ENCODE measurements at places on chromosomes 5 and 9.

DNA sequence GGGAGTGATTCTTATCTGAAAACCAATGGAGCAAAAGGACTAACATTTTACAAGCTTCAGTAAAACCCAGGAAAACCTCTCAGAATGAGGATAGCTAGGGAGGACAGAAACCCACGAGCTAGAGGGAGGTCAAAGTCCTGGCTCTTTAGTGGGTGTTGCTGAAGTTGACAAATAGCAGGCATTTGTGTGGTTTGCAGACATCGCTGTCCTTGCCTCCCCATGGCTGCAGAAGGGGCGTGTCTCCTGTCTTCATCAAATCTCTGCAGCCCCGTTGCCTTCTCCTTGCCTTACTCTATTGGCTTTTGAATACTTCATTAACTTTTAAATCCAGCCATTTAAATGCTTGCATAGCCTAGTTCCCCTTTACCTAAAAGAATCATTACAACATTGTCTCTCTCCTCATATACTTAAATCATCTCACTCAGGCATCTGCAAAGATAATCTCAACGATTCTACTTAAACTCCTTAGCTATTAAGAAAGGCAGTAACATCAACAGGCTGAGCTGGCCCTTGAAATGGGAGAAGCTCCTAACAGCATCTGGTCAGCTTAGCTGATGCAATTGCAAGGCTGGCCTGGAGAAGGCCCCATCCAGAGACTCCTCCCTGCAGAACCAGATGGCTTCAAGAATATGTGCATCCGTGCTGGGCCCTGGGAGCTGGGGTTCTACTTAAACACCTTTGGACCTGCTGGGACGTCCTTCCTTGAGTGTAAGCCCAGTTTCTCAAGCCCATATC lies 152.8 kb upstream of the TAS2R1 start:
- DNase-seq = no peak

DNA sequence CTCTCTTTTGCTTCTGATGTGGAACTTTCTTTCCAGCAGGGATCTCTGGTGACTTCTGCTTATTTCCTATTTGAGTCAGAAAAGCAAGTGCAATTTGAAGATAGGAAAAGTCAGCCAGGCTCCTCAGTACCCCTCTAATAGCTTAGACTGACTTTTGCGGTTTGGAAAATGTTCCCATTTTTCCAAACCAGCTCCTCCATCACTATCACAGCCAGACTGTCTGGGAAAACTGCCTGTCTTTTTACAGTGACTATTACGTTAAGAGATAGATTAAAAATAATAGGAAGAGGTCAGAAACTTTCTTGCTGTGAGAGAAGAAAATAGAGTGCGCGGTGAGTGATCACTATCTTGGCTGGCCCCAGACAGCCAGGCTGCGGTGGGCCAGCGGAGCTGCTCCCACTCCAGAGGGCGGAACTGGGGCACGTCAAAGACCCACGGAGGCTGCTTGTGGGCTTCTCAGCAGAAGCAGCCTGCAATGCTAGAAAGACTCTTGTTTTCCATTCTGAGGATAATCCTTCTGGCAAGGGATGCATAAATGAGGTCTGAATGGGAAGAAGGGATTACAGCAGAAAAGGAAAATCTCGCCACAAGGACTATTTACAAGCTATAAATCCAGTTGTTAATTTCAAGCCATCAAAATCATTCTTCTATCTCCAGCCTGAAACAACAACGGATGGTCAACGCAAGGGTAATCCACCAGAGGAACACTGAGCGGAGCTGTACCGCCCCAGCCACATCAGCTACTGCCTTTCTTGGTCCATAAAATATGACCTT lies 151.0 kb upstream of the MSX2 start:
- DNase-seq = no peak

GRCh38 chr9:4984171-4984620 lies 876 bp upstream of the JAK2 start:
- DNase-seq = no peak

- no peak for DNase-seq
These were observed 15.0 kb downstream of the ARRDC3 start for GRCh38 chr5:91367908-91368648.

DNA sequence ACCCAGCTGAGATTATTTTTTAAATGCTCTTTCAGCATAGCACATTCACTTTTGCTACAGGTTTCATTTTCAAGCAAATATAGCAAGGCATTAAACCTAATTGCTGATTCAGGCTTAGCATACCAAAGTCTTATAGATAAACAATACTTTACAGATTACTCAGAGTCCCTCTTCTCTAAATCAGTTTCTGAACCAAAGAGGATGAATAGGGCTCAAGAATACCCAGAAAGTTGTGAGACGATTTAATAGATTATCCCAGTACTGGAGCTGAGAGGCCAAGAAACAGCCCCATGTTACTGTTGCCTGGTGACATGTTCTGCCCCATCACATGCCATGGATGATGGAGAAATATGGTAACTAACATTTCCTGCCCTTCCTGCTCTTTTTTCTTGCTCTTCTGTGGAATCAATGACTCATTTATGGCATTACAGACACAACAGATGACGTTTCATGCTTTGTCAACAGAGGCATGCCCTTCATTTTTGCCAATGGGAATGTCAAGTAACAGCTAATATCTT lies 18.1 kb upstream of the SSBP2 start:
- DNase-seq = no peak

- no peak for DNase-seq
These were observed 634.5 kb downstream of the BRINP1 start for GRCh38 chr9:118734696-118735095.

GRCh38 chr5:115657125-115657880 lies 31.5 kb upstream of the TMED7 start:
- no peak for DNase-seq

DNA sequence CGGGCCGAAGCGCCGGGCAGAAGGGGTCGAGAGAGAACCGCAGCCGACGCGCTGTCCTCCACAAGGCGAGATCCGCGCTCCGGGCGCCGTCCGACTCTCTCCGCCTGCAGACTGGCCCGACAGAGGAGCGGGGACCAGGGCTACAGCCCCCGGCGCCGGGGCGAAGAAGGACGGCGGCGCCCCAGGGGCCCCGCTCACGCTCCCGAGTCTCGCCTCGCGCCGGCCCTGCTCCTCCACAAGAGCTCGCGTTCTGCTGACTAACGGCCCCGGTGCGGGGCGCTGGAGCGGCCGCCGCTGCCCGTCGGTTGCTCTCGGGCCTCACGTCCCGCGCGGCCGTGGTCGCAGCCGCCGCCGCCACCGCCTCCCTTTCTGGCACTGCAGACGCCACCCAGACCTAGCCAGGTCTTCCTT lies 338 bp downstream of the ABHD17B start:
- no peak for DNase-seq

- no peak for DNase-seq
These were observed 9.7 kb downstream of the SCAI start for GRCh38 chr9:125133403-125134329.

GRCh38 chr9:14909961-14910805 lies at the start of gene FREM1:
TSS of gene FREM1 (minus strand) at chr9:14910428. CDS start at chr9:14868977, 41,451 bp downstream.
- DNase-seq = no peak

- no peak for DNase-seq
These were observed 187.7 kb upstream of the TLE4 start for GRCh38 chr9:79384091-79384490.

DNA sequence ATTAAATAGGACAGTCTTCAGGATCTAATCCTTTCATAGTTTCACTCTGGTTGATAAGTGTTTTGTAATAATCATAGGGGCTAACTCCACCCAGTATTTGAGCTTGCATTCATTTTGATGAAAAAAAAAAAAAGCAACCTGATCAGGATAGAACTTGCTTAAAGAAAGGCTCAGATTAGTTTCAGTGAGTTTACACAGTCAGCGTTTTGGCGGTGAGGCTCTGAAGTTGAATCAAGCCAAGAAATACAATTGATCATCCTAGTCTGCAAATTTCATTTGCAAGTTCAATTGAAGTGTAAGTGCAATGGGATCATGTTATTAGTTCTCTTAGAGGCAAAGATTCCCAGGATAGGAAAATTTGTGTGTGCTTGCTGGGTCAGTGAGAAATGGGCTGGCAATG lies 159.7 kb upstream of the ELL2 start:
- DNase-seq = no peak

Measured in naive B cell (primary cell).